ENCODE measurements at places on chromosomes 7 and 10.
A peak's percentile ranks its signal among the peaks of the same experiment; 100 is the strongest.

GRCh38 chr10:99658622-99659030 lies 683 bp upstream of the ENTPD7 start:
- H3K27ac ChIP-seq, result peak overlapping the region; percentile 94
- H3K4me1 ChIP-seq, result peaks cover 9% of the 10 kb centered on the region
- H3K36me3 ChIP-seq, result peaks cover 8% of the 10 kb centered on the region
- peak overlapping the region; percentile 95 for H3K4me3 ChIP-seq
- peak; percentile 84 for DNase-seq

GRCh38 chr10:114362826-114363355 lies 41.4 kb downstream of the AFAP1L2 start:
- H3K4me3 ChIP-seq, result no peak overlapping the region
- peaks cover 5% of the 10 kb centered on the region for H3K27me3 ChIP-seq
- no peaks in the 10 kb centered on the region for H3K36me3 ChIP-seq

- H3K27ac ChIP-seq, result no peak overlapping the region
- no peaks in the 10 kb centered on the region for H3K27me3 ChIP-seq
- DNase-seq, result no peak
- H3K4me1 ChIP-seq, result no peaks in the 10 kb centered on the region
- no peak overlapping the region for H3K4me3 ChIP-seq
These were observed 98.8 kb upstream of the PFKP start for GRCh38 chr10:2968401-2969058.

- DNase-seq, result no peak
- H3K4me3 ChIP-seq, result no peak overlapping the region
- peaks cover 28% of the 10 kb centered on the region for H3K27me3 ChIP-seq
- no peak overlapping the region for H3K27ac ChIP-seq
These were observed 13.1 kb upstream of the GOT1 start for GRCh38 chr10:99443500-99443899.

DNA sequence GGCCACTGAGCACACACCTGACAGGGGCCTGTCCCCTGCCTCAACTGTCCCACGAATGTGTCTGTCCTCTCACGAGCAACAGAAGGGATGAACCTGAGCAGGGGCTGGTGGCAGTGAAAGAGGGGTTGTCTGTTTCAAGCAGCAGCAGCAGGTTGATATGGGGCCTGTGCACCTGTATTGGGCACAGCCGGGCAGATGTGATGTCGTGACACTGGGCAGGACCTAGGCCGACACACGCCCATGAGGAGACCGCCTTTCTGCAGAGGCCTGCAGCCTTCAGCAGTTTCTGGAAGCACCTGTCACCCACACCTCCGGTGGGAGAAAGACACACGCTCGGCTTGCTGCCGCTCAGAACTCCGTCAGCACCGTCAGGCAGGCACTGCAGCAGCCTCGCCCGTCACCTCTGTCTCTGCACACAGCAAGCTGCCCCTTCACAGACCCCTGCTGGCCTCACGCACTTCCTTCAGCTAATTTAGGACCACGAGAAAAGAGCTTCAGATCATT lies 48.5 kb downstream of the AMZ1 start:
- peaks cover 3% of the 10 kb centered on the region for H3K4me1 ChIP-seq
- H3K27me3 ChIP-seq, result no peaks in the 10 kb centered on the region
- H3K4me3 ChIP-seq, result no peak overlapping the region
- DNase-seq, result no peak
- peaks cover 8% of the 10 kb centered on the region for H3K36me3 ChIP-seq

GRCh38 chr10:75487755-75488125 lies 56.3 kb downstream of the LRMDA start:
- no peaks in the 10 kb centered on the region for H3K36me3 ChIP-seq
- H3K27me3 ChIP-seq, result no peaks in the 10 kb centered on the region
- no peak for DNase-seq

DNA sequence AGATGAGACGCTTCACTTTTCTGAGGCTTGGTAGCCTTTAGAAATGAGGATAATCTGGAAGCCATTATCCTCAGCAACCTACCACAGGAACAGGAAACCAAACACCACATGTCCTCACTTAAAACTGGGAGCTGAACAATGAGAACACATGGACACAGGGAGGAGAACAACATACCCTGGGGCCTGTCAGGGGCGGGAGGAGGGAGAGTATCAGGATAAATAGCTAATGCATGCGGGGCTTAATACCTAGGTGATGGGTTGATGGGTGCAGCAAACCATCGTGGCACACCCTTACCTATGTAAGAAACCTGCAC lies 48.9 kb downstream of the LRGUK start:
- H3K27me3 ChIP-seq, result no peaks in the 10 kb centered on the region
- no peak overlapping the region for H3K4me3 ChIP-seq
- DNase-seq, result no peak
- no peak overlapping the region for H3K27ac ChIP-seq
- no peaks in the 10 kb centered on the region for H3K36me3 ChIP-seq

DNA sequence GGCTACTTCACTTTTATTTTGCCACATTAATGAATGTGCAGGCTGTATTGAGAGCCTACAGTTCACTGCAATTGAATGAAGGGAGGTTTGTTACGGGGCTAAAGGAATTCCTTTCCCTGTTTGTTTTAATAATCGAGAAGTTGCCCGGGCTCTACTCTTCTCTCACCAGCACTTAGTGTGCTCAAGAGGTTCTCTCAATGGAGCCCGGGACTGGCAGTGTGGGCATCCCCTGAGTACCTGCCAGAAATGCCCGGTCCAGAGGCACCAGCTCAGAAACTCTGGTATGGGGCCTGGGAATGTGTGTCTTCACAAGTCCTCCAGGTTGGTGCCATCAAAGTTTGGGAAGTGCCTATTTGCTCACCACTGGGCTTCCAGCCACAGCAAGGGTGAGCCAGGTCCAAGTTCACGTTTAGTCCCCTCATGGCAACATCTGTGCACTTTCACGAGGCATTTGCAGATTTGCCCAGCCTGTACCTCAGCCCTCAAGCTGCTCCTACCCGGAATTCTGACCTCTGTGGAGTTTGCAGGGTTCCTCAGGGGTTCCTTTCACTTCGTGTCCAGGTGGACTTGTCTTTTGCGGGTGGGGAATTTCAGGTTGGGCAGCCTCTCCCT lies 622.4 kb downstream of the SDK1 start:
- no peak for DNase-seq
- H3K36me3 ChIP-seq, result no peaks in the 10 kb centered on the region
- no peak overlapping the region for H3K4me3 ChIP-seq
- H3K27ac ChIP-seq, result no peak overlapping the region
- no peaks in the 10 kb centered on the region for H3K4me1 ChIP-seq

DNA sequence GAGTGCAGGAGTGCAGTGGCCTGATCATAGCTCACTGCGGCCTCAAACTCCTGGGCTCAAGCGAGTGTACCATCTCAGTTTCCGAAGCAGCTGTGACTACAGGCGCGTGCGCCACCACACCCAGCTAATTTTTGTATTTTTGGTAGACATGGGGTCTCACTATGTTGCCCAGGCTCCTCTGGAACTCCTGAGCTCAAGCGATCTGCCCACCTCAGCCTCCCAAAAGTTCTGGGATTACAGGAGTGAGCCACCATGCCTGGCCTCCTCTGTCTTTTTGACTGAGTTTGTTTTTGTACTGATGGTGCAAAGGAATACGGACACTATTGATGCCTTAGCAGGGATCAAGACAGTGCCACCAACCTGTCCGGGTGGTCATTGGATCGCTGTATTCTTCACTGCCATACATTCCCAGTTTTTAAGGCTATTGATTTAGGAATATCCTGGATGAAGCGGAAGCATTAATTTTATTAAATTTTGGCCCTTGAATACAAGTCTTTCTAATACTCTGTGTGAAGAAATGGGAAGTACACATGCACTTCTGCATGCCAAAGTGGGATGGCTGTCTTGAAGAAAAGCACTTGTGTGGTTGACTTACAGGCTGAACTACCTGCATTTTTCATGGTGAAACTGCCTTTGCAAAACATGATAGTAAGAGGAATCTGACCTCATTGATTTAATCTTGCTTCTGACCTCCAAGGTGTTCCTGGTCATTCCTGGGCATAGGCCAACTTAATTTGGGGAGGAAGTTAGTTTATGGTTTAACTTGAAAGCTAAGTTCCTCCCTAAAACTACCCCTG lies 2.1 kb upstream of the CUL2 start:
- no peak for DNase-seq
- H3K4me3 ChIP-seq, result no peak overlapping the region
- H3K4me1 ChIP-seq, result peaks cover 3% of the 10 kb centered on the region
- H3K27ac ChIP-seq, result no peak overlapping the region
